ENCODE measurements at places on chromosomes 4 and X. TPM values are rescaled to one million over a fixed set of nuclear protein-coding genes. Genes with fewer than 3 reads are reported as not detected.

GRCh38 chr4:172323288-172323687, 510.1 kb downstream of the GALNTL6 start:
- H3K4me1 ChIP-seq = no peaks in the 10 kb centered on the region
- no peaks in the 10 kb centered on the region for H3K36me3 ChIP-seq
- DNase-seq = no peak

DNA sequence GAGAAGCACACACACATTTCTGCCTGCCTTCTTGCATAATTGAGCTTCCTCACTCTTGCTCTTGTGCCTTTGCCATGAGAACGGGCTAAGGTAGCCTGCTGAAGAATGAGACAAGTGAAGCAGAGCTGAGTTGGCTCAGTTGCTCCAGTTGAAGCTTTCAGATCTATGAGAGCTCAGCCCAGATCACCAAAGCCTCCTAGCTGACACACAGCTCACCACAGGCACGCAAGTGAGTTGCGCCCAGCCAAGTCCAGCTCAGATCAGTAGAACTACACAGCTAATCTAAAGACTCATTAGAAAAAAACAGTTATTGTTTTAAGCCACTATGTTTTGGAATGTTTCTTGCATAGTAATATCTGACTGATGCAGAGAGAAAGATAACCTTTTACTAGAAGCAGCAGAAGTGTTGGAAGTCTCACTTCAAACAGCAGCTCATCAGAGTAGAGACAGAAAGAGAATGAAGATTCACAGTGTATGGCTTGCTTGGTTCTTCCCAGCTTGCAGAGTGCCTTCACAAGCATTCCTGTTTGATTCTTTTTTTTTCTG, 362.4 kb downstream of the MID1IP1 start:
- no peak overlapping the region for H3K27ac ChIP-seq
- no peak overlapping the region for H3K4me3 ChIP-seq
- H3K4me1 ChIP-seq = no peaks in the 10 kb centered on the region
- DNase-seq = no peak
- H3K36me3 ChIP-seq = no peaks in the 10 kb centered on the region
- peaks cover 20% of the 10 kb centered on the region for H3K27me3 ChIP-seq

DNA sequence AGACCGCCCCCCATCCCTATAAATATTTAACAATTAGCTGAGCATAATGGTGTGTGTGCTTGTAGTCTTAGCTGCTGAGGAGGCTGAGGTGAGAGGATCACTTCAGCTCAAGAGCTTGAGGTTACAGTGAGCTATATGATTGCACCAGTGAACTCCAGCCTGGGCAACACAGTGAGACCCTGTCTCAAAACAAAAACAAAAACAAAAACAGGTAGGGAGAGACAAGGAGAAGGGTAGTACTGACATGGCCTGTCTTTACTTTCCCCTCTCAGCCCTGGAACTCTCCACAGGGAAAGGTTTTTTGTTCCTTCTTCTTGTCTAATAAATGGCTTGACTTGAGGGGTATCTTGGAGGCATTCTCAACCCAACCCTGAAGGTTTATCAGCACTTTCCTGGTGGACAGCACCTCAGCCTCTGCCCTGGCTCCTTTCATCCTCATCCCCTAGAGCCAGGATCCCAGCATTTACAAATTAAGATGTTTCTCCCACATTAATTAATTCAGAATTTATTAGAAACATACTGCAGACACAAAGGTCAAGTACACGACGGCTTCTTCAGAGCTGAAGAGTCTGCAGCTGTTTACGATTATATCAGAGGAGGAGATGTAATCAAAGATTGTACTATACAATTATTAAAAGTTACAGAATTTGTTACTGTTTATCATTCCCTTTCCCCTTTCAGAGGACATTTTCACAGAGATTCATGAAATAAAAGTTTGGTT, 131.8 kb downstream of the AFF1 start:
- no peak for DNase-seq
- peak overlapping the region; percentile 32 for H3K27ac ChIP-seq
- H3K27me3 ChIP-seq = no peaks in the 10 kb centered on the region
- no peak overlapping the region for H3K4me3 ChIP-seq

DNA sequence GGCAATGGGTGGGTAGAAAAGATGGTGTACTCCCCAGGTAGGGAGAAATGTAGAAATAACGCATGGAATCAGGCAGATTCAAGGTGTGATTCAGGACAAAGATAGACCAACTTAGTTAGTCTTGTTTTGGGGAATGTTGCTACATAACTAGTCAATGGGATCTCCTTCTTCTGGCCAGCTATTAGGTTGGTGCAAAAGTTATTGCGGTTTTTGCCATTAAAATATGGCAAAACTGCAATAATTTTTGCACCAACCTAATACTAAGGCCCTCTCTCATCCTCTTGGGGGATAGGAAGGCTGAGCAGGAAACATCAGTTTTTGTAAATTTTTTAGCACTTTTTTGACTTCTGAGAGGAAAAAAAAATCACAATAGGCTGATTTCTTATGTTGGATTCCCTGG, 23.2 kb downstream of the CYBB start:
- no peaks in the 10 kb centered on the region for H3K36me3 ChIP-seq
- DNase-seq = no peak

GRCh38 chrX:71604141-71604540, 14.2 kb downstream of the CXCR3 start:
- DNase-seq = no peak
- peaks cover 4% of the 10 kb centered on the region for H3K4me1 ChIP-seq
- peaks cover 61% of the 10 kb centered on the region for H3K36me3 ChIP-seq
- no peak overlapping the region for H3K4me3 ChIP-seq
- H3K27ac ChIP-seq = no peak overlapping the region

GRCh38 chrX:153408871-153409351, 2.4 kb upstream of the ZFP92 start:
- no peaks in the 10 kb centered on the region for H3K27me3 ChIP-seq
- no peak for DNase-seq
- H3K4me1 ChIP-seq = no peaks in the 10 kb centered on the region
- H3K36me3 ChIP-seq = no peaks in the 10 kb centered on the region
- no peak overlapping the region for H3K27ac ChIP-seq

DNA sequence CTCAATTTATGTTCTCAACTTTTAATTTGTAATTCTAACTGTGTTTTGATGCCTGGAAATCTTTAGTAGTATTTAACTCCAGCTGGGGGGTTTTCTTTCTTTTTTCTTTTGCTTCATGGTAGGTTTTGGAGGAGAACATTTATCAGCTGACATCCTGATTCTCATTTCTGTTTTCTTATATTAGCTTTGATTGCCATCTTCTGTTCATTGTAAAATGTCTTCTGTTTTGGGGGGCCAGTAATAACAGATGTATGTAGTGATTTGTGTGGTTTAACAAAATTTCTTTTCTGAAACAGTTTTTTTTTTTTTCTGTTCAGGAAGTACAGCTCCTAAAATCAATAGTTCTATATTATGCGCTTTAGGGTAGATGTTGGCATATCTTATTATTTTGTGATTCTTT, 182.2 kb downstream of the GABRB1 start:
- H3K27ac ChIP-seq = no peak overlapping the region
- H3K27me3 ChIP-seq = no peaks in the 10 kb centered on the region
- no peak overlapping the region for H3K4me3 ChIP-seq
- DNase-seq = no peak
- no peaks in the 10 kb centered on the region for H3K36me3 ChIP-seq

The TBC1D19 gene
- total RNA-seq = 6.6 TPM

The UGT2B17 gene
- not detected for total RNA-seq

The PAK3 gene
- total RNA-seq = 0.58 TPM

GRCh38 chr4:182223708-182224107, 19.5 kb upstream of the TENM3 start:
- DNase-seq = no peak
- no peak overlapping the region for H3K4me3 ChIP-seq
- H3K27ac ChIP-seq = no peak overlapping the region
- H3K4me1 ChIP-seq = no peaks in the 10 kb centered on the region
- H3K36me3 ChIP-seq = no peaks in the 10 kb centered on the region
- H3K27me3 ChIP-seq = no peaks in the 10 kb centered on the region
